ENCODE measurements at places on chromosomes 2 and 18.

DNA sequence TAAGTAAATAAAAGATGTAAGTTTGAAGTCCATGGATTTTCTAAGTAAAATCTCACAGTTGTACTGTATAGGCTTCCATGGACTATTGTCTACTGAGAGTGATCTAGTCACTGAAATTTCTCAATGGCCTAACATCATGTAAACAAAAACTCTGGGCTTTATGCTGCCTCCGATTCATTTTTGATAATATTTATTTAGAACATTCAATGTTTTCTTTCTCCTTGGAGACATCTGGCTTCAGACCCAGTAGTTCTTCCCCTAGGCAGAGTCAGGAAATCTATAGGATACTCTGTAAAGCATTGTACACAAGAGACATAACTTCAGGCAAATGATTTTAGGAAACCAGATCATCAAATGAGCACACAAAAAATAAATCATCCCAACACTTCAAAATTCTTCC lies 1208.6 kb upstream of the ZEB2 start:
- DNase-seq: no peak

- DNase-seq: no peak
These were observed 8.8 kb upstream of the GFPT1 start for GRCh38 chr2:69395866-69396265.

DNA sequence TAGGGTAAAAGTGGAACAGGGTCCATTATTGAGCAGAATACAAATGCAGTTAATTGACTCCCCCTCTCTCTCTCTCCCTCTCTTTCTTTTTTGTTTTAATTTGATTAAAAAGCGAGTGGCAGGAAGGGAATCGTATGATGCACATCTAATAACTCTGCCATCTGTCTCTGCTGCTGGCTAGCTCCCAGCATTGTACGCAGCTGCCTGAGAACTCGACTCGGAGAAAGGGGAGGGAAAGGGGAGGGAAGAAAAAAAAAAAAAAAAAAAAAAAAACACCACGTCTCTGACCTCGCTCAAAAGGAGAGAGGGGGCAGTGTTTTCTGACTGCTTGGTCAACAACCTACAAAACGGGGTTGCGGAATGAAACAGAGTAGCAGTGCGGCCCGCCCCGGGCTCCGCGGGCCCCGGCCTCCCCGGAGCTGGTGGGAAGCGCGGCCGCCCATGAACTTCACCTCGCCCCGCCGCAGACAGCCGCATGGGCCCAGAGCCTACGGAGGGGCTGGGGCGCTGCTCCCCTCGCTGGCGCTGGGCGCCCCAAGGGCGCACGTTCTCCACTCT lies 265.7 kb downstream of the TCF4 start:
- DNase-seq: peak; percentile 90

- DNase-seq: no peak
These were observed 69.9 kb upstream of the HS6ST1 start for GRCh38 chr2:128388499-128388941.

DNA sequence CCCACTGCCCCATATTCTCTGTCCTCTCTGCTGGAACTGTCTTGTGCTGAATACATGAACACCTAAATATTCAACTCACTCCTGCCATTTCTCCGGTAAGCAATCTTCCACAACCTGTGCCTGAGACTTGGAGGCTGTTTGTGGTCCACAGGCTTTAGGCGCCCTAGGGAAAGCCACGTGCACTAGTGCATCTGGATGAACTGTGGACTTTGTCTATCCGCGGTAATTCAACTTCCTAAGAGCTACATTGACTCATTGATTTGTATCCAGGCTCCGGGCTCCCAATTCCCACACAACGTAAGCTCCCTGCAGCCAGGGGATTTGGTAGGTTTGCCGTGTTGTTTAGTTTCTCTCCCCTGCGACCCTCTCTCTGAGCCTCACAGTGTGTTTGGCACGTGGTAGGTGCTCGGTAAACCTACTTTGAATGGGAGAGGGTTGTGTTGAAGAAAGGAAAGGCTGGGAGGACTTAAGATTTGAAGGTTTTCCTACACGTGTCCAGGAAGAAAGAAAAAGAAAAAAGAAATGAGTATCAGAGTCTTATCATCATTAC lies 718.2 kb downstream of the DPP10 start:
- DNase-seq: no peak

- DNase-seq: no peak
These were observed 150.4 kb downstream of the NR4A2 start for GRCh38 chr2:156182132-156182531.

DNA sequence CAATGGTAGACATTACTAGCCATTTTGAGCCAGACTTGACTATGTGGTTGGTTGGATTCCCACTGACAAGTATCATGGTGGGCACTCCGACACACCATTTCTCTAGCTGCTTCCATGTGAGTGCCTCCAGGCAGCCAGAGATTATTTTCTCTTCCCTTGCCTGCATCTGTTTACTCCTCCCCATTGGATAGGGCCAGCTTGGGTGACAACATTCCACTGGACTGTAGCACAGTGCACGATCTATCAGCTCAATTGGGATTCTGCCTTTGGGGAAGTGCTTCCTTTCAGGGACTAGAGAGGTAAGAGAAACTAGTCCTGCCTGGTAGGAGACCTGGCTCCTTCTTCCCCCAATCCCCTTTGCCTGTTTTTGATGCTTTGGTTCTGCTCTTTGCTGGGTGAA lies 49.0 kb upstream of the MAP4K3 start:
- DNase-seq: no peak

DNA sequence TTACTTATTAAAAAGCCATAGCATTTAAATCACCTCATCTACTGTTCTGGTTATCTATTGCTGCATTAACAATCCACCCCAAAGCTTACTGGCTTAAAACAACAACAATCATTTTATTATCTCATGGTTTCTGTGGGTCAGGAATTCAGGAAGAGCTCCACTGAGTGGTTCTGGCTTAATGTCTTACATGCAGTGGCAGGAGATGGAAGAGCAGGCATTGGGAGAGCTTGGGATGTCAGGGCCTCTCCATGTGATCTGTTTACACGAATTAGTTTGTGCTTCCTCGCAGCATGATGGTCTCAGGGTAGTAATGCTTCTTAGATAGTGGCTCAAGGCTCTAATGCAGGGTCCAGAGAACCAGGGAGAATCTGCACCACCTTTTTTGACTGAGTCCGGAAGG lies 14.4 kb upstream of the REL start:
- DNase-seq: no peak

GRCh38 chr2:157216286-157216965 lies 41.1 kb upstream of the GALNT5 start:
- no peak for DNase-seq

DNA sequence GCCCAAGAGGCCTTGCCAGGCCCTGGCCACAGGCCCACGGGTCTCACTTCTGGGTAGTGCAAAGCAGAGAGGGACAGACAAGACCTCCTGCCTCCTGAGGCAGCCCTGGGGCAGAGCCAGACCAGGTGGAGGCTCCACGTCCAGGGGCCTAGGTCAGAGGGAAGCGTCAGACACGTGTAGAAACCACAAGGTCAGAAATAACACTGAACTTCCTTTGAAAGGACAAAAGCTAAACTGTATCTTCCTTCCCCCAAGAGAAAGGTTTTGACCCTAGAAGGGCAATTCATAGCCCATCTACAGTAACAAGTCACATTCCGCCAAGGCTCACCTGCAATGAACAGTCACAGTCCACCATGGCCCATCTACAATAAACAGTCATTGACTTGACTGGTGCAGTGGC lies 17.9 kb downstream of the SDC1 start:
- DNase-seq: no peak

DNA sequence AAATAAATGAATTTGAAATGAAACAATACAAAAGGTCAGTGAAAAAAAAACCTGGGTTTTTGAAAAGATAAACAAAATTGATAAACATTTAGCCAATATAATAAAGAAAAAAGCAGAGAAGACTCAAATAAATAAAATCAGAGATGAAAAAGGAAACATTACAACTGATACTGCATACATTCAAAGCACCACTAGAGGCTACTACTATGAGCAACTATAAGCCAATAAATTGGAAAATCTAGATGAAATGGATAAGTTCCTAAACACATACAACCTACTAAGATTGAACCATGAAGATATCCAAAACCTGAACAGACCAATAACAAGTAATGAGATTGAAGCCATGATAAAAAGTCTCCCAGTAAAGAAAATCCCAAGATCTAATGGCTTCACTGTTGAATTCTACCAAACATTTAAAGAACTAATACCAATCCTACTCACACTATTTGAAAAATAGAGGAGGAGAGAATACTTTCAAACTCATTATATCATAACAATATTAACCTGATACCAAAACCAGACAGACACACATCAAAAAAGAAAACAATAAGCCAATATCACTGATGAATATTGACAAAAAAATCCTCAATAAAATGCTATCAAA lies 80.8 kb upstream of the CERS6 start:
- no peak for DNase-seq

GRCh38 chr18:50606609-50607008 lies 46.7 kb downstream of the MAPK4 start:
- no peak for DNase-seq

- peak; percentile 67 for DNase-seq
These were observed 5.5 kb downstream of the SYT4 start for GRCh38 chr18:43271593-43272432.

DNA sequence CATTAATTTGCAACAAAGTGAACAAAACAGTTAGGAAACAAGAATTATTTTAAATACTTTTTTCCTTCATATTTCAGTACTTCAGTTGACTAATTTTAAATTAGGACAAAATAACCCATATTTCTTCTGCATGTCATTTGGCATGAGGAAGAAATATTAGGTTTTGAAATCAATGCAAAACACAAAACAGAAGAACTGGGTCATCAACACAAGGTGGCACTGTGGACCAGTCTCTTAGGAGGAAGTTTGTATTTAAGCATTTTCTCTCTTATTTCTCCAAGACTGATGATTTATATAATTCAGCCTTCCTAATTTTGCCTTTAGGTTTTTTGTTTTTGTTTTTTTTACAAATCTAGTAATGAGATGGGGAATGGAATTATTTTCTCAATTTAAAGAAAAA lies 352.8 kb upstream of the KCNH7 start:
- peak; percentile 58 for DNase-seq

- DNase-seq: no peak
These were observed 76.1 kb upstream of the CAVIN2 start for GRCh38 chr2:191922736-191923651.

DNA sequence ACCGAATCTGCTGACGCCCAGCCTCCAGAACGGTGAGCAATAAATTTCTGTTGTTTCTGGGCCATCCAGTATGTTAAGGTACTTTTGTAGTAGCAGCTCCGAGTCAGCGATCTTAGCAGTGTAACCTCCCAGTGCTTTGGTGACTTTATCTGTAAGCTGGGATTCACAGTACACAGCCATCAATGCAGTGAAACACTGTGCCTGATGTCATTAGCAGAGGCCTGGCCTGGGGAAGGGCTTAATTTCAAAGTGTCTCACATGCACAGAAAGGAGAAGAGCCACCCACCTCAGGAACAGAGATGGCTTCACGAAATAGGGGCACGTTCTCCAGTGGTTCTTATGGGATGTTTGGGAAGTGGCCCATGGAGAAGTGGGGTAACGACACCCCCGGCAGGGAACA lies 281.2 kb downstream of the PHLPP1 start:
- DNase-seq: peak; percentile 22

DNA sequence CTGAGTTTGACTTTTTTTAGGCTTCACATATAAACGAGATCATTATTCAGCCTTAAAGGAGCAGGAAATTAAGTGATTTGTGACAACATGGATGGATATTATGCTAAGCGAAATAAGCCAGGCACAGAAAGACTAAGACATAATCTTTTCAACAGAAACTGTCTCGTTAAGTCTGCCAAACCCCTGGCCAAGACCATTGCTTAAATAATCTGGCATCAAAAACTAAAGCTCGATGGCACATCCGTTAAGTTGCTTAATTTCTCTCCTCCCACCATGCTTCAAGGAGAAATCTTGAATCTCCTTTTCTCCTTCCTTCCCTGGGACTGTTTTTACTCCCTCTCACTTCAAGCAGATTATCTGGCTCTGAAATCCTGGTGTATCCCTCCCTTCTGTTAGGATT lies 140.3 kb downstream of the GALNT14 start:
- DNase-seq: no peak

DNA sequence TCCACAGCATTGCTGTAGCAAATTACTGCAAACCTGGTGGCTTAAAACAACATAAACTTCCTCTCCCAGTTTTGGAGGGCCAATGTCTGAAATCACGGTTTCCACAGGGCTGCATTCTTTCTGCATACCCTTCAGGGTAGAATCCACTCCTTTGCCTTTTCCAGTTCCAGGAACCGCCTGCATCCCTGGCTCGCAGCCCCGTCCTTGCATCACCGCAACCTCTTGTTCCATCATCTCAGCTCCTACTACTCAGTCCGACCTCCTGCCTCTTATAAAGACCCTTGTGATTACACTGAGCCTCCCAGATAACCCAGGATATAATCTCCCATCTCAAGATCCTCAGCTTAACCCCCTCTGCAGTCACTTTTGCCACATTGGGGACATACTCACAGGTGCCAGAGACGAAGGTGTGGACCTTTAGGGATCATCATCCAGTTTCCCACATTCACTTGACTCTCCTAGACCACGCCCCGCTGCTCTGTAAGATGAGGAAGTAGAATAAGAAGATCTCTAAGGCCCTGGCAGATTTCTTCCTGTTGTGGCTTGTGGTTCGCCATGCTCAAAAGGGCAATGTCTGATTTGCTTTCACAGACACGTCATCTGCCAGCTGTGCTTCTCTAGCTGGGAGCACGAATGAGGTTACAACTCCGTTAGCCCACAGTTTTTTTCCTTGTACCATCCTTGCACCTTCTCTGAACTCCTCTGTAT lies 103.6 kb upstream of the AGAP1 start:
- peak; percentile 89 for DNase-seq
